ENCODE measurements at places on chromosomes 2 and 18. TPM values are rescaled to one million over a fixed set of nuclear protein-coding genes. Genes with fewer than 3 reads are reported as not detected.
A peak's percentile ranks its signal among the peaks of the same experiment; 100 is the strongest.

DNA sequence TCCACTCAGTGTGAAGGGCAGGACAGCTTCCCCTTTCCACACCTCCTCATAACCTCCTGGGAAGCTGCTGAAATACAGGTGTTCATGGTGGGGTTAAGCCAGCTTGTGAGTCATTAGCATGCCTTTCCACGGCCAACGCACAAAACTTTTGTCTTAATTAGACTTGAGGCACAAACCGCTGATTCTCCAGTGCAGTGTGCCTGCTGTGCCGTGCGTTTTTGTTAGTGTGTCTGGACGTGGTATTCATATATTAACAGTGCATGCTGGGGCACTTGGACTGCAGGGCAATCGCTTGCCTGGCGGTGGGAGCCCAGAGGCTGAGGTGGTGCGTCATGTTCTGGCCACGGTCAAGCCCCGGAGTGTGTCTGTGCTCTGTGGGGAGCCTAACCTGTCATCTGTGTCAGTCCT is 156.2 kb downstream of the SH3RF3 start:
- no peak for DNase-seq

DNA sequence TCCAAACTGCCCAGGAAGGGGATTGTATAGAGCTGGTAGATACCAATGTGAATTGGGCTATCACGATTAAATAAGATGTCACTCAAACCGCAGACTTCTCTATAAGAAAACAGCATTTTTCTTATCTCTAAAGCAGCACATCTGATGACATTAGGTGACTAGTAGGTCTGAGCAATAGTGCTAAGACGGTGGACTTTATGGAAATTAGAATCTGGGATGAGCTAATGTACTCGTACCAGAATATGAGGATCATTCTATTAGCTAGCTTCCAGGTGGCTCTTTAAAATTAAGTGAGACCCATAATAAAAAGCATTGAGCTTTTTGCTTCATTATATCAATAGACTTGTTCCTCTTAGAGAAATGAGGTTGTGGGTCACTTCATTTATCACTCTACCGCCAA is 130.0 kb upstream of the MC4R start:
- DNase-seq, result no peak

DNA sequence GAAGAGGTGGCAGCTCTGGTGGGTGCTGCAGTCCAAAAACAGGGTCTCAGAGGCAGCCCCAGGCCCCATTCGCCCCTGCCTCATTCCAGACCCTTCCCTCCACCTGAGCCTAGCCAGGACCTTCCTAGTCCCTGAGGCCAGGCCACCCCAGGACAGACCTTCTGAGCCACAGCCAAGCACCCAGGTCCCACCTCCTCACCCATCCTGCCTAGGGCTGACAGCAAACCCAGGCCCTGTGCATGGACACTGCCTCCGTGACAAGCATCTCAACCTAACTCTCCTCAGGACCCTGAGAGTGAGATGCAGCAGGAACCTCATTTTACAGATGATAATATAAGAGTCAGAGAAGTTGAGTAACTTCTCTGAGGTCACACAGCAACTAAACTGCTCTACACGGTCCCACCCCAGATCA is 15.5 kb downstream of the ADRA2B start:
- no peak for DNase-seq

- peak; percentile 30 for DNase-seq
These were observed 7.9 kb upstream of the PDCL3 start for GRCh38 chr2:100554798-100555407.

DNA sequence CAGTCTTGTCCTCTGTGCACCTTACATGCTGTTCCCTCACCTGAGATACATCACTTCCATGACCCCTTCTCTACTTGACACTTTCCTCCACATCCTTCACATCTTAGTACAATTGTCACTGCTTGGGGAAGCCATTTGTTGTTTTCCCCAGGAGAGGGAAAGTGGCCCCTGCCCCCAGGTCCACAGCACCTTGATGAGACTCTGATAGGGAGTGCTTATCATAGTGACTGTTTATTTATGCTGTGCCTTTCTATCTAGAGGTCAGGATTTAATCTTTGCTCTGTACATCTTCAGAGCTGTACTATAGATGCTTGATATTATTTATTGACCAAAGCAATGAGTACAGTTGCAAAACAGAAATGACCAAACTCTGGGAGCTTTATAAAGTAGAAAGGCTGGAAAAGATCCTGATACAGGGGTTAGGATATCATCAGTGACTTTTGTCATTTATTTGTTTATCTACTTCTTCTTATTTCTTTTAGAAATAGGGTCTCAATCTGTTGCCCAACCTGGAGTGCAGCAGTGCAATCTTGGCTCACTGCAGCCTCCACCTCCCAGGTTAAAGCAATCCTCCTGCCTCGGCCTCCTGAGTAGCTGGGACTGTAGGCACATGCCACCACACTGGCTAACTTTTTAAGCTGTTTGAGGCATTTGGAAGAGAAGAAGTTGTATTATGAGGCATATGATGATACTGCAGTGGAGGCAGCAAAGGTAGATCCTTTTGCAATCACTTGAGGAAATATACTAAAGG is 94.2 kb downstream of the MEIS1 start:
- no peak for DNase-seq

DNA sequence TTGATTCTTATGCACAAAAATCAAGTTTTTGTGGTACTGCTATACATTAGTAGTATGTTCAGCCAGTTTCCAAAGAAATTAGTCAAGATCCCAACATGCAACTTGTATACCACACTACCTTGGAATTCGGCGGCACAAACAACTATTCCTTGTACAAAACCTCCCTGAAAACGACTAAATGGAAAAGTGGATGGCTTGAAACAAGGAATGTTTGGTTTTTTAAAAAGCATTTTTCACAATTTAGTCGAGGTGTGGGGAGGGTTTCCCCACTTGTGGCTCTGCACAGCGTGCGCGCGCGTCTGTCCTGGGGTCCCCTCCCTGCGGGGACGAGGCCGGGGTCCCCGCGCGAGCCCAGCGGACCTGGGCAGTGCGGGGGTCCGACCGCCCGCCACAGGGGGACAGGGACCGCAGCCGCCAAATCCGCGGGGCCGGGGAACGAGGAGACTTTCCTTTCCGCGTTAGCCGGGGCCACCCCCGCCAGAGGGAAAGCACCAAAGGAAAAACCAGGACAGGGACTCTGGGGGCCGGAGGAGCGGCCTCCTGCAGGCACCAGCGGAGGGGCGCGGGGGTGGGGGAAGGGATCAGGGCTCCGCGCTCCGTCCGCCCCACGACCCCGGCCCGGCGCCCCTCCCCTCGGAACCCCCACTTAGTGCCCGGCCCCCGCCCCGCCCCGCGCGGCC is 534 bp upstream of the SOCS6 start:
- no peak for DNase-seq

DNA sequence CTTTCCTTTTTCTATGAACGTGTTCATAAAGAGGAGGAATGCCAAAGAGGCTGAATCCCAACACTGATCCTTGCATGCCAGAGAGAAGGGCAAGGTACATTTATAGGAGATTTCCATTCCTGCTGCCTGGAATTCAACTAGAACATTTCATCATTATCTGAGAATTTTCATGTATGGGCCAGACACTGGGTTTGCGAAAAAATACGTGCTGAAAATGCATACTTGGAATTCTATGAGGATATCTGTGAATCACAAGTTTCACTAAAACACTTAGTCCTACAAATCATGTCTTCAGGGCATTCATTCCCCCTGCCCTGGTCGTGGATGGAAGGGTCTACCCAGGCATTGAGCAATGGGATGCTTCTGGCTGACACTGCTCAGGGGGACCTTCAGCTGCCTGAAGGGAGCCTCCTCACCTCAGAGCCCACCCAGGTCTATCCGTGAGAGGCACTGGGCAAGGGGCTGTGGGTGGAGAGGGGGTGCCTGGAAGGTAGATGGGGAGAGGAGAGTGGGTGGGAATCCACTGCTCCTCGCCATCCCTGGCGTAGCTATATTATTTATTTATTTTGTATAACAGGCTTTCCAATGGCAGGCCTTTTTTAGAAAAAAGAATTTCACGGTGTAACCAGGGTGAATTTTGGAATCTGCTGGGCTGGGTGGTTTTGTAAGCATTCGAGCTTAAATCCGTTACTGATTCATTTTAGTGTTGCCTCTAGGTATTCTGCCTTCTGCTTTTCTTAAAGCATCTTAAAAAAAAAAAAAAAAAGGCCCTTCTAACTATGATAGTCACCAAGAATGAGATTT is 560.6 kb upstream of the ID2 start:
- no peak for DNase-seq

GRCh38 chr2:75645643-75646042 is 940 bp upstream of the MRPL19 start:
- DNase-seq, result no peak

- DNase-seq, result no peak
These were observed 27.6 kb downstream of the MRPL33 start for GRCh38 chr2:27798948-27799645.

DNA sequence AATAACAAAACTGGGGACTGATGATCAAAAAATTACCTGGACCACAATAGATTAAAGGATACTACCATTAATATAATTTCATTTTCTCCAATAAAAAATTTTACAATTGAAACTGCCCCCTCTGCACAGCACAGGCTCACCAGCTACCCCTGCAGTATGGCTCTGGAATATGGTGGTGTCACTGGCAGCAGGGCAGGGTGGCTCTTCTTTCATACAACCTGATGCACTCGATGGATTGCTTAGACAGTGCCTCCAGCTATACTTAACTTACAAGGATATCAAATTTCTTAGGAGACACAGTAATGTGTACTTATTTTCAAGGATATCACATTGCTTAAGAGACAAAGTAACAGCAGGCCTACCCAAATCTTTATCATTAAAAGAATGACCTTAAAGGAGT is 124.0 kb downstream of the PRELID3A start:
- no peak for DNase-seq

GRCh38 chr2:26172871-26173775 is at the start of gene GAREM2:
Gene GAREM2 (plus strand): TSS chr2:26173088. CDS start chr2:26173221, 133 bp downstream.
- DNase-seq, result no peak

- DNase-seq, result no peak
These were observed 43.1 kb downstream of the CYRIA start for GRCh38 chr2:16622399-16622968.

DNA sequence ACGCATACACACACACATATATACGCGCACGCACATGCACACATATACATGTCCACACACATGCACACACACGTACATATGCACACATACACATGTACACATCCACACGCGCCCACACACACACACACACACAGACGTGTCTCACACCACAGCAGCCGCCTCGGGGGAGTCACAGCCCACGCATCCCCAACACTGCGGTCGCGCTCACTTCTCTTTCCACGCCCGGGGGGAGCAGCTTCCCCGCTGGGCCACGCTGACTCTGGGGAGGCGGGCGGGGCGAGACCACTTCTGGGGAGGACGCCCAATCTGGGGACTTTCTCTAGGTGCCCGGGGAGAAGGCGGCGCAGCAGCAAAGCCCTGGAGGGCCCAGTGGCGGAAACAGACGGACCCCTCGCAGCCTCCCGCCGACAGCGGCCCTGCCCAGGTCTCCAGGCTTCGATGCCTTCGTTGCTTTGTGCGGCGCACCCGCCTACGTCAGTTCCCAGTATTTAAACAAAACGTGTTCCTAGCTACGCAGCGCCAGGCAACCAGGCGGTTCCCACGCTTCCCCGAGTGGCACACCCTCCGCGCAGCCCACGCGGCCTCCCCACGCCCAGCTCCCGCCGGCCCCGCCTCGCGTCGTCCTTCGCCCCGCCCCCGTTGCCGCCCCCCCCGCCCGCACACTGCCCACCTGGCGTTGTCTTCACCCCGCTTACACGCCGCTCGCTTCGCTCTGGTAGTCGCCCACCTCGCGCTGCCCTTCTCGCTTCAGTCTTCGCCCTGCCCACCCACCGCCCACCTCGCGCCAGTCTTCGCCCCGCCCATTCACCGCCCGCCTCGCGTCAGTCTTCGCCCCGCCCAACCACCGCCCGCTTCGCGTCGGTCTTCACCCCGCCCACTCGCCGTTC is 810 bp upstream of the RBFA start:
- DNase-seq, result no peak

DNA sequence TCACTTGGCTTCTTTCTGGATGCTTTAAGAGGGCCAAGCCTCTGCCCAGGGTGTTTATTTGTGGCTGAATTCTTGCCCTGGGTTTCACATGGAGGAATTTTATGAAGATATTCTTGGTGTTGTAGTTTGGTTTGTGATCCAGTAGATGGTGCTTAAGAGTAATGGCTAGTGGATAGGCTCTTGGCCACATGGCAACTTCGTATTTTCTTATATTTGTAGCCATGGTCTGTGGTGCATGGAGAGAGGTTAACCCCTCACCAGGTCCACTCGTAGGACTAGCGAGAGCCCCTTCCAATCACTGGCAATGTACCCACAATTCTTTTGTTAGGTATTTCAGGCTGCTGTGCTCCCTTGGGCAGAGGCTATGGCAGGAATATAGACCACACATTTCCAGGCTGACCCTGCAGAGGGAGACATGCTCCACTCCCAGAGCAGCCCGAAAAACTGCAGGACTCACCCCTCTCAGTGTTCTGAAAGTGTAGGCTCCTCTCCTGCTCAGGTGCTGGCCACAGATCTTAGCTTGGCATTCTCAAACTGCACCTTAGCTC is 582.1 kb upstream of the SETBP1 start:
- DNase-seq, result no peak

DNA sequence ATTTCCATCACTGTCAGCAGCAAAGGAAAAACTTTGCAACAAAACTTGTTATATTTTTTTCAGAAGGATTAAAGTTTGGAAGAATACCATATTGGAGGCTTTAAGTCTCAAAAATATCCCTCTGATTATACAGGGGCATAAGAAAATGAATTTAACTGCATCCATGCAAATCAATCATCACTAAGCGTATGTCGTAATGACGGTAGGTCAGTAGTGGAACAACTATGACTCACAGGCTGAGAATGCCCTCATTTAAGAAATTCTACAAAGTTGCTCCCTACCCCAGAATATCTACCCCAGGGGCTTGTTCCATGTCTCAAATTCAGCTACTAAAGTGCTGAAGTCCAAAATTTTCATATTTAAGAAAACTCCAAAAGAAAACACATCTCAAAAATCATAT is 12.5 kb upstream of the NAB1 start:
- no peak for DNase-seq

DNA sequence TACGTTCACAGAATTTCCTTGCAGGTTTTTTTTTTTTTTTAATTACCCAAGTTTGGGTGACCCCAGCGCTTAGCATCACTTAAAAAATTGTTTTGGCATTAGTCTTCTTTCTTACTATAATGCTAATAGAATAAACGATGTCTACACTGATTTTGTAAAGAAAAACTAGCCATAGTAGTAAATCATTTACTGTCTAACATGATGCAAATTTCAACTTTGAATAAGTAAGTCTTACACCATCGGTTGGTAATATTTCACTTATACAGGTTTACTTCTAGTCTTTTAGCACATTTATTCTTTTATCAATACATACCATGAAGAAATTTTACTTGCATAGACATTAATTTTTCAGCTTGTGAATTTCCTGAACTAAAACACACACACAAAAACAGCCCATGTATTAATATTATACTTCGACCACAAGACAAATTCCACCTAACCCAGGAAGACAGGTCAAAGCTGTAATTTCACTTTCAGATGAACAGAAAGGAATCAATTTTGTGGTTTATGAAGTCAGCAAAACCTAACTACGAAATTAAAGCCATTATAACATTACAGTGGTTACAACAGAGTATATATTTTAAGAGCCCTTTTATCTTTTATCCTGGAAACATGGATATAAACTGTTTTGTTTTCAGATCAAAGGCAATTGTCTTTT is 1.9 kb downstream of the YES1 start:
- DNase-seq, result no peak

The SLC19A3 gene
- total RNA-seq, result not detected

The SAG gene
- not detected for total RNA-seq

The TUBB8B gene
- total RNA-seq, result not detected

The ZNF519 gene
- 28.5 TPM for total RNA-seq

The MBD1 gene
- 79.7 TPM for total RNA-seq

The HOXD4 gene
- not detected for total RNA-seq

The ARL6IP6 gene
- 27.0 TPM for total RNA-seq

The TGFA gene
- total RNA-seq, result 0.19 TPM

The MOGAT1 gene
- total RNA-seq, result not detected

The FKBP1B gene
- 0.64 TPM for total RNA-seq
